ENCODE measurements at places on chromosomes 16 and 17.

DNA sequence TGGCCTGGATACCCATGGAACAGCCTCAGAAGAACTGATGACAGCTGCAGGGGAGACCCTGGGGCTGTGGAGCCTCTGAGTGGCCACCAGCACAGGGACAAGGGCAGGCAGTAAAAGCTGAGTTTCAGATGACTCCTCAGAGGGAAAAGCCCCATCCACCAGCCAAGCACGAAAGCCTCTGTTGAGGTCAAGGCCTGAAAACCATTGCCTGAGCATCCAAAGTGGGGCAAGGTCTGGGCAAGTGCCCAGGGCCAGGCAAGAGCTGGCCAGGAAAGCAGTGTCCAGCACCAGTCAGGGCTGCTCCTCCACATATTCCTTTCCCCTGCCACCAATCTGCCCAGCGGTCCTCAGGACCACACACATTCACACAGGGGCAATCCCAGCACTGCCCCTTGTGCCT, 16.4 kb downstream of the ATP6V0D1 start:
- no peak for DNase-seq

DNA sequence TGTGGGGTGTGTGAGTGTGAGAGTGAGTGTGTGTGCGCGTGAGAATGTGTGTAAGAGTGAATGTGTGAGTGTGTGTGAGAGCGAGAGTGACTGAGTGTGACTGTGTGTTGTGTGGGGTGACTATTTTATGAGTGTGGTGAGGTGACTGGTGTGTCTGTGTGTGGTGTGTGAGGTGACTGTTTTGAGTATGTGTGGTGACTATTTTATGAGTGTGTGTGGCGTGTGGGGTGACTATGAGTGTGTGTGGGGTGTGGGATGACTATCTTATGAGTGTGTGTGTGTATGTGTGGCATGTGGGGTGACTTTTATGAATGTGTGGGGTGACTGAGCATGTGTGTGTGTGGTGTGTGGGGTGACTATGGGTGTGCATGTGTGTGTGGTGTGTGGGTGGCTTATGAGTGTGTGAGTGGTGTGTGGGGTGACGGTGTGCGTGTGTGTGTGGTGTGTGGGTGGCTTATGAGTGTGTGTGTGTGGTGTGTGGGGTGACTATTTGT, 152.9 kb upstream of the PLCG2 start:
- DNase-seq: no peak

GRCh38 chr17:40903129-40903847, 18.2 kb upstream of the KRT20 start:
- DNase-seq: no peak

GRCh38 chr17:5184288-5184687, 7.4 kb downstream of the ZNF594 start:
- no peak for DNase-seq

DNA sequence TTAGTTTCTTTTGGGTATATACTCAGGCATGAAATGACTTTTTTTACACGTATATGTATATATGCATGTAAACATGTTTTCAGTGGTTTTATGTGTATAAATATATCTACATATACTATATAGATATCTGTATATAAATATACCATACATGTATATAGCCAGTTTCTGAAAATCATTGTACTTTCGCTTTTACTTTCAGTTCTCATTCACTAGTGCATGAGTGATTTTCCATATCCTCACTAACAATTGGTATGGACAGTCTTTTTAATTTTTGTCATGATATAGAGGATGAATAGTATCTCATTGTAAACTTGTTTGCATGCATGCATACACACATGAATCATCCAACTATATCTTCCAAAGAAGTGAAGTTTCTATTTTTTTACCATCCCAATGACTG, 877.1 kb upstream of the CDH8 start:
- no peak for DNase-seq

DNA sequence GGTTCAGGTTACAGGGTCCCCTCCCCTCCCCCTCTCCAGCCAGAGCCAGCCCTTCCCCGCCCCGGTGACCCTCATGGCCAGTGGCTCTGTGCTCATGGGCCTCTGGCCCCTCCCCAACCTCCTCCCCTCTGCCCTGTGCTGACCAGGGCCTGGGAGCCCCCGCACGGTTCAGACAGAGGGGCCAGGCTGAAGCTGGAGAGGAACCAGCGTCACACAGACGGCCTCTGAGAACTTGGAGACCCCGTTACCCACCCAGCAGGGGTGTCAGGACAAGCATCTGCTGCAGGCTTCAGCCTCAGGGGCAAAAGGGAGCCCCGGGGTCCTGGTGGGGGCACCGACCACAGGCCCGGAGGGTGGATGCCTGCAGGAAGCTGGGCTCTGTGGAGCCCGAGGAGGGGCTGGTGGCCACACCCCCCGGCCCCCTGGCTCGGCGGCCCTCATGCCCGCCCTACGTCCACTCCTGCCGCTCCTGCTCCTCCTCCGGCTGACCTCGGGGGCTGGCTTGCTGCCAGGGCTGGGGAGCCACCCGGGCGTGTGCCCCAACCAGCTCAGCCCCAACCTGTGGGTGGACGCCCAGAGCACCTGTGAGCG, at the start of gene WFIKKN1:
WFIKKN1 (plus strand) TSS at position 171 of the 591 bp plus-strand sequence; CDS start at position 440, 269 bp downstream.
- no peak for DNase-seq
